ENCODE measurements at places on chromosomes 2 and 18.

DNA sequence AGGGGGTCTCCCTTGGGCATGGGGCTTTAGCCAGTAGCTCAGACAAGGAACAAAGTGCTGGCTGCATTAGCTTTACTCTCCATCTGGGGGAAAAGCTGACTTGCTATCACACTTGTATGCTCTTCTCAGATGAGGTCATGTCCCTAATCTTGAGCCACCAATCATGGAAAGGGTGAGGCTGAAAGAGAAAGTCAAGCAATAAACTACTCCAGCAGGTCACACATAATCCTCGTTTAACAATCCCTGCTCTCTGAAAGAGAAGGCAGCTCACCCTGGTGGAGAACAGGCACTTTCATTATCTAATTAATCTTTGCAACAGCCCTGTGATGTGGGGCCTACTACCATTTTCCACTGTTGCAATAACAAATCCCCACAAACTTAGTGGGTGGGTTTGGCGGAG lies 129.7 kb upstream of the CAPN13 start:
- no peak for DNase-seq

DNA sequence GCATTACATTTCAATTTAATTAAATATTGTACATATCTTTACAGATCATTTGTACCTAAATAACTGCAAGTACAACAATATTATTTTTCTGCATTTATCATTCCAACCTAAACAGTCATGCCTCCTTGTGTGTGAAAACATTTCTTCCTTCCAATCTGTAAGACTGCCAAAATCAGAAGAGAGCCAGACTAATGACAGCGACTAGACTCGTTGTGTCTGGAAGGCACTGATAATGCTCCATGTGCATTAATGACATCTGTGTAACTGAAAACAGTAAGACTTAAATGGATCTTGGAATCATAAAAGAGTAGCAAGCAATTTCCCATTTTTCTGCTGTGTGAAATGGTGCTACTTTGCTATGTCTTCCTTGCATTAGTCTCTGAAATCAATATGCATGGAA lies 278.0 kb upstream of the DSEL start:
- DNase-seq, result no peak

DNA sequence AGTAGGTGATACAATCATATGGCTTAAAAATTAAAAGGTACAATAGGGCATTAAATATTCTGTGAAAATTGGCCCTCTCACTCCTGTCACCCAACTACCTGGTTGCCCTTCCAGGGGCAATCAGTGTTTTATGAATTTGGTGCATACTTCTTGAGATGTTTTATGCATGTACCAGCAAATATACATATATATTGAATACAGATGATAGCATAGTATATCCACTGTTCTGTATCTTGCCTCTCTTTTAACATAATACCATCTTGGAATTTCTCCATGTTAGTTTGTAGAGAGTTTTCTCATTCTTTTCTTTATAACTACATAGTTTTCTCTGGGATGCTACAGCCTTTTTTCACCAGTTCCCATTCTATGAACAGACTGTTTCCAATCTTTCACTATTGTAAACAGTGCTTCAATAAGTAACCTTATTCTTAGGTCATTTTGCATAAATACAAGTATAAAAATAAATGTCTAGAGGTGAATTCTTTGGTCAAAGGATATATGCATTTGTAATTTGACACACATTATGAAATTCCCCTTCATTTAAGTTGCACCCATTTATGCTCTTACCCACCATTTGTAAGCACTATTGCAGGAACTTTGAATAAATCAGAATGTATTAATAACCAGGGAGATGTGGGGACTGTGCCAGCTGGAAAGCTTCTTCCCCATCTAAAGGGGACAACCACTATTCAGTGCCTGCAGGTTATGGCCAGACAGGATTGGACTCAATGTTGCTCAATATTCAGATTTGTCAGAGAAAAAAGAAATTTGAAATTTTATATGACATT lies 225.4 kb downstream of the STK39 start:
- no peak for DNase-seq

DNA sequence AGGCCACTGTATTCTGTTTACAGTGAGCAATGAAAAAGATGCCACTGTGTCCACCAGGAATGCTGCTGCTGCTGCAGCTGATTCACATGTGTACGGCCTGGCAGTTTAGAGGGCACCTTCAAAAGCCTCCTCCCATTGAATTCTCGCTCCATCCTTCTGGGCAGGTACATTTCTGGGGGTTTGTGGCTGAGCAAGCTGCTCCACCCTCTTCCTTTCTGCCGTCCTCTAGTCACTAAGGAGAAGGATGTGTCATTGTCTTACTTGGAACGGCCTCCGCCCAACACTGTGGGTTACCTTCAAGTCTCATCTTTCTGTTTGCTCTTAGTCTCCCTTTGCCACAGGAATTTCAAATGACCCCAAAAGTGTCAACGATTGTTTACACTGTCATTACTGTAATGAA lies 182.0 kb downstream of the ZBTB7C start:
- DNase-seq, result no peak

- no peak for DNase-seq
These were observed 80.4 kb downstream of the SGPP2 start for GRCh38 chr2:222504719-222505118.
